B cell (primary cell): ENCODE measurements at places on chromosomes 4 and X.
A peak's percentile ranks its signal among the peaks of the same experiment; 100 is the strongest.

DNA sequence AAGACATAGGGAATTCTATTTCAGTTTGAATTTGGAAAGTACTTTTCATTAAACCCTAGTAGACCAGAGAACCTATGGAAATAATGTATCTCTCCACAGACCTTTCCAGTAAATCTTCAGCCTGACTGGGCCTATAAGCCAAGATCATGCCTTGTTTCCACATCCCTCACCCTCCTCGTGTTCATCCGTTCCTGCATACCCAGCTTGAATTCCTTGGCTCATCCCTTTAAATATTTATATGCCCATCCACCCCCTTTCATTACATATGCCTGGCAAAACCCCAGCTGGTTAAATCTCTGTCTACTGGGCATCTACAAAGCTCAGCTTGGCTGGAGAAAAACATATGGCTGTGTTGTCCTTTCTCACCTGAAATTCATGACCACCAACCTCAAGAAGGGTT, 32.4 kb downstream of the SLC2A9 start:
- no peak for DNase-seq

GRCh38 chr4:110867981-110868720, 245.3 kb upstream of the PITX2 start:
- no peak for DNase-seq

- no peak for DNase-seq
Observed at GRCh38 chr4:139501927-139502899, 48.3 kb downstream of the RAB33B start.

DNA sequence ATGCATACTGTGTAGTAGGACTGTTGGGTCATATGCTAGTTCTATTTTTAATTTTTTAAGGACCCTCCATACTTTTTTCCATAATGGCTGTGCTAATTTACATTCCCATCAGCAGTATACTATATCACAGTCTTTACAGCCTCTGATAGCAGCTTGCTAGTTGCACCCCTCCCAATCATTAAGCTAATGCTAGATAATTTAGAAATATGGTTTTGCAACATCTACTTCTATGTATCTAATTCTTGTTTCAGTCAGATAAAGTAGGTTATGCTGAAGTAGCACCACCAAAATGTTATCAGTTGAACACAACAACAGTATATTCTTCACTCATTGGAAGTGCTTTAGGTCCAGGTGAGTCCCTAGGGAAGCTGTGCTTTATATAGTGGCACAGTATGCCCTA, 522.7 kb upstream of the HTR2C start:
- no peak for DNase-seq

DNA sequence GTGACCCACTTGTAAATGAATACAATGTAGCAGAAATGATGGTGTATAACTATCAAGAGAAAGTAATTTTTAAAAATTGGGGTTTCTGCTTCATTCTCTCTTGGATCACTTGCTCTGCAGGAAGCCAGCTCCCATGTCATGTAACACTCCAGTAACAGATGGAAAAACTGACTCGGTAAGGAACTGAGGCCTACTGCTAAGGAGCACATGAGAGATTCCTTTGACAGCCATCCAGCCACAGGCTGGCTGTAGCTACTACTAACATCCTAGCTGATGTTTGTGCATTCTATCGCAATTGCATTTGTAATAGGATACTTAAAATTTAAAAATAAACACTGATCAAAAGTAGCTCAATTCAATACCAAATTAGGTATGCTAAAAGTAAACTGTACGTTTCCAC, 102.3 kb upstream of the MAB21L2 start:
- DNase-seq = no peak

DNA sequence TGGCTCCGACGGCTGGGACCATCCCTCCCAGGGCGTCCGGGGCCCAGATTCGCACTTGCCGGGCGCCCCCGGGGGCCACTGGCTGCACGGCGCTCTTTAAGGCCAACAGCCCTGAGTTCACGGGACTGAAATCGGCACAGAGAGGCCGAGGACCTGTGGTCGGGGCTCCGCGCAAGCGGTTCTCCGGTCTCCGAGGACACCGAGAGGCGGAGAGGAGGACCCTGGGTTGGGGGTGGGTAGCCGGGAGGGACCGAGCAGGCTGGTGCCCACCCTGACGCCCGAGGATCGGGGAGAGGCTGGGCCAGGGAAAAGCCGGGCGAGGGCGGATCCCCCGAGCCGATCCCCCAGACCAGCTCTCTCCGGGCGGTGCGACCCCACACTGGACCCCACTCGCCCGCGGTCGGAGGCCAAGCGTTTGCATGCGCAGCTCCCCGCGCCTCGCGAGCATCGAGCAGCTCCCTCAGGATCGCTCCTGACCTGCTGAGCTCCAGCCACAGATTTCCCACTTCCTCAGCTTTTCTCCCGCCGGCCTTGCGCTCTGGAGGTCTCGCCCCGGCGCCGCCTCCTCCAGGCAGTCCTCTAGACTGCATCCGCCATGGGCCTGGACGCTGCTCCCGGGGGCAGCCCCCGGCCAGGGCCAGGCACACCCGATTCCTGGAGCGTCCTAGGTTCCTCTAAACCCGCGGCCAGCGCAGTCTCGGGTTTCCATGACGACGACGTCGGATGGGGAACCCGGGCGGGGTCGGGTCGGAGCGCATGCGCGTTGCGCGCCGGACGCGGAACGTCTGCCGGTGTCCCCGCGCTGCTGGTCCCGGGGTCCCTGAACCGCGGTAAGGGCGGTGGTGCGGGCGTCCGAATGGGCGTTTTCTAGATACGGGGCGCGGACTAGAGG, 17.6 kb upstream of the NAT8L start:
- peak; percentile 87 for DNase-seq

- no peak for DNase-seq
Observed at GRCh38 chr4:8703857-8704495, 111.4 kb downstream of the CPZ start.

GRCh38 chrX:80879143-80879542, 69.5 kb upstream of the BRWD3 start:
- no peak for DNase-seq

- no peak for DNase-seq
Observed at GRCh38 chrX:46587753-46588171, 14.2 kb downstream of the CHST7 start.

DNA sequence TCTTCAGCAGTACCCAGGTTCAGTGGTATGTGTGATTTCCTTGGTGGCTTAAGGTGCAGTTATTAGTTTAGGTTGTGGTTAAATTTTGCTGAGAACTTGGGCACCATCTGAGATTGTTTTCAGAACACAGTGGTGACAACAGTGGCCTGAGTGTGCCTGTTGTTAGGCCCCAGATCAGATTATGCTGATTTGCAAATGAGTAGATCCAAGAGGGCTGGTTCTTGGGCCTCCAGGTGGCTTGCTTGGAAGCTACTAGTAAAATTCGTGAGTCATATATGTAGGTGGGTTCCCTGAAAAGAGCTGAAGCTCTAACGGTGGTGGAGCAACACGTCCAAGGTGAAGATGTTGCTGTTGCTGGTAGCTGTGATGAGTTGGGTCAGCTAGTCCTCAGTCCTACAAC, 2619.6 kb downstream of the PCDH7 start:
- no peak for DNase-seq

DNA sequence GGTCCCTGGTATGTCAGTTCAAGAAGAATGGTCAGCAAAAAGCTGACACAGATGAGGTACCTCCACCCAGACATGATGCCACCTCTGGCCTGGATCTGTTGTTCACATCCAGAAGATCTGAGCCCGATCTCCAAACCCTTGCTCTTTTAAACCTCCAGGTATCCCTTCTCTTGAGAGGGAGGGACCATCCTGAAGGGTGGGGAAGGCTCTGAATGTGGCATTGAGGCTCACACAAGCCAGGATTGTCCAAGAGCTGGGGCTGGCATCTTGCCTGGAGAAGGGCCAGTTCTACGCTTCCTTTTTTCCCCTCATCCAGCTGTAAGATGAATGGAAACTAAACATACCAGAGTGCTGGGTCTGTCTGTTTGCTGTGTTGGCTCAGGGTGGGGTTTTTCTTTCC, at the start of gene ITIH6:
Gene ITIH6, minus strand, starts transcription at position 119 of the 400 bp plus-strand sequence. Its CDS starts 45 bp downstream, at position 74.
- no peak for DNase-seq

DNA sequence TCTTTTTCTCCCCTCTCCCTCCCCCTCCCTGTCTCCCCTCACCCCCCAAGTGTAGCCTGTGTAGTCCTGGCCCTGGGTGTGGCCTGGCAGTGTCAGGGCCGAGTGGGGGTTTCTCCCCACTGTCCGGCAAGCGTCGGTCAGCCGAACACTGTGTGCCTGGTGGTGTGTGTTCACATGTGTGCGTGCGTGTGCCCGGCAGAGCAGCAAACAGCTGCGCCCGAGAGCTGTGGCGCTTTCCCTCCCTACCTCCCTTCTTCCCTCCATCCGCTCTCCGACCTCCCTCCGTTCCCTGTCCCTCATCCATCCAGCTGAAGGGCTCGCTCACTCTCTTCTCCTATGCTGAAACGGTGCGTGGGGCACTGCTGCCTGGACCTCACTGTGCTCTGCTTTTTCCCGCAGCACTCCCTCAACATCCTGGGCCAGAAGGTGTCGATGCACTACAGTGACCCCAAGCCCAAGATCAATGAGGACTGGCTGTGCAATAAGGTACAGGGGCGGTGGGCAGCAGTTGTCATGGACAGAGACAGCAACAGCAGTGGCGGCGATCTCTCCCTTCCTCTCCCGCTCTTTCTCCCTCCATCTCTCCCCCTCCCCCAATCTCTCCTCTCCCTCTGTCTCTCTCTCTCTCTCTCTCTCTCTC, 17.4 kb upstream of the UBA1 start:
- no peak for DNase-seq

DNA sequence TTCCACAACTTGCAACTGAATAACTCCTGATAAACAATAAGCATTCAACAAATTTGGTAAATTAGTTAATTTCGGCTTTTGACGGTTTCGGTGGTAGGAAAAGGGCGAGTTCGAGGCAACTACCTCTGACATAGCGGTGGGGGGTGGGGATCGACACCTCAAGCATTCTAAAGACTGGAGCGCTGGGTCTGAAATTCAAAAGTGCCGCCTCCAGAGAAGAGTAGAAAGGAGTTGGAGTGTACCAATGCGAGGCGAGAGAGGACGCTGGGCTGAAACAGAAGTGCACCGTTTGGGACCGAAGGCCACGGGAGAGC, 725 bp downstream of the SMC1A start:
- DNase-seq = no peak

DNA sequence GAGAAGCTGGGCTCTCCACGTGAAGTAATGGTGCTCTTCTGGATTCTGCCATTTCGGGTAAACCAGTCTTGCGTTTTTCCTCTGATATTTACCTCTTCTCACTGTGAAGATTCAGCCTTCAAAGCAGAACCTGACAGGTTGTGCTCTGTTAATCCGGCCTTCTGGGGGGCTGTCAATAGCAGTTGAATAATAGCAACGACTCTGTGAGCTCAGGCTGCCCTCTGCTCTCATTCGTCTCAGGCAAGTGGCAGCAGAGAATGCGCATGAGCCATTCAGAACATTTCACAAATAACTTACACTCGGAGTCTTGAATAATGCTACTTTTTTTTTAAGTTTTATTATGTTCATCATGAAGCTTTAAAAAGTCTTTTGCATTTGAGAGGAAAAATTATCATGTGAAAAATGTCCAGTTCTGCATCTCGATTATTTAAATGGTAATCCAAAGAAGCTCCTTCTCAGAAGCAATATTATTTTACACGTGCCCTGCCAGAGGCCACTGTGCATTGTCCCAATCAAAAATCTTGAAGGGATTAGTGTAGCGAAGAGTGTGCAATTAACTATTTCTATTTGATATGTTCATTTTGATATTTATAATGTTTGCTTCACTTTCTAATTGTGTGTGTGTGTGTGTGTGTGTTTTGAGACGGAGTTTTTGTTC, 354.2 kb upstream of the FAT1 start:
- DNase-seq = no peak

- DNase-seq = no peak
Observed at GRCh38 chr4:48337731-48338130, 3.6 kb upstream of the SLAIN2 start.

DNA sequence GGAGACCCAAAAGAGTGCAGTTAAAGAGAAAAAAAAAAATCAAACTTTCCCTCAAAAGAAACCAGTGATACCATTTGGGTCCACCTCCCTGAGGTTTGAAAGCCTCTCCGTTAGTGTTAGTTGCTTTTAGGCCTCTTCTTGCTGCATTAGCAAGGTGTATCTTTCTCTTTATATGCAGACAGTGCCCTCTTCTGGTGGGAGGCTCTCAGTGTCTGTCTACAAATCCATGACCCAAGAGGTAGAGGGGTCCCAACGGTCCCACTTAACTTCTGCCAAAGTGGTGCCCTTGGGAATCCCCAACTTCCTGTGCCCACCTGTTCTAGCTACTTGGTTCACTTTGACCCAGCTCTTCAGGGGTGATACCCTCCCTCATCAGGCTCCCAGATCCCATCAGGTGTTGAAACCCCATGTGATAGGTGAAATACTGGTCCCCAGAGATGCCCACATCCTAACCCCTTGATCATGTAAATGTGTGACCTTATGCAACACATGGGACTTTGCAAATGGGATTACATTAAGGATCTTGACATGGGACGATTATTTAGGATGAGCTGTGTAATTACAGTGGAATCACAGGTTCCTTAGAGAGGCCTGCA, 63.7 kb upstream of the CD99 start:
- DNase-seq = peak; percentile 69

DNA sequence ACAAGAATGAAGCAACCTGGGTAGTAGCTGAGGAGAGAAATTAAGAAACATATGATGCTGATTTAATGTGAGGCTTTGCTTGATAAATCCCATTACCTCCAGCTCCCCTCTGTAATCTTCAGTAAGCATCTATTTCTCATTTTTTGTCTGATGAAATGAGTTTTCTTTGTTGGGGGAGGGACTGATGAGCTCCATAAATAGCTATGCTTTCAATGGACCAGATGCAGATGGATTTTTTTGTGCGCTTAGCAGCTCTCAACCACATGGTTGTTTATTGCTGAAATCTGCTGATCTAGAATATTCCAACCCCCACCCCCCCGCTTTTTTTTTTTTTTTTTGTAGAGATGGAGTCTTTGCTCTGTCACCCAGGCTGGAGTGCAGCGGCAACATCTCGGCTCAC, 1082.0 kb downstream of the RAPGEF2 start:
- no peak for DNase-seq

DNA sequence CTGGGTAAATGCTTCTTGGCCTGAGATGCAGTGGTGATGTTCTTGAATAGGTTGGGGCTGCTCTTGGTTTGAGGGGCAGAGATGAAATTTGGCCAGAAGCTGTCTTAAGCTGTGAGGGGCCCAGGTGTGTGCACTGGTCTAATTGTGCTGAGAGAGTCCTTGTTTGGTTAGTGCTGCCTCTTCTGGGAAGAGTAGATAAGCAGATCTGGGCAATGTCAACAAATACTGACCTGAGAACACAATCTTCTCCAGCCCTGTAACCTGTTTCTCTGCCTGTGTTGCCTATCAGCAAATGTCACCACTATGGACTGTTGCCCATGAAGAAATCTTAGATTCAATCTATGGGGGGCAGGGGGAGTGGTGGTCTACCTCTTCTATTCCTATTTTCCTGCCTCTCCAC, 17.2 kb upstream of the USP27X start:
- DNase-seq = no peak

- no peak for DNase-seq
Observed at GRCh38 chrX:20037186-20037585, 46.3 kb upstream of the BCLAF3 start.

DNA sequence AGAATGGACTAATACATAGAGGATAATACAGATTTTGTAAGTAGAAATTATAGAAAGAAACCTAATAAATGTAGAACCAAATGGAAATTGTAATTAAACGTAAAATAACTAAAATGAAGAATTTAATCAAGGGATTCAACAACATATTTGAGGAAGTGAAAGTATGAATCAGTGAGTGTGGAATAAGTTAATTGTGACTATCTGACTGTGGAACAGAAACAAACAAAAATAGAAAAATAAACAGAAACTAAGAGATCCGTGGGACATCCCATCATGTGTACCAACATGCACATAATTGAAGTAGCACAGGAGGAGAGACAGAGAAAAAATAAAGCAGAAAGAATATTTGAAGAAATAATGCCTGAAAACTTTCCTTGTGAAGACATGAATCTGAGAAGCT, 208.6 kb upstream of the TACR3 start:
- DNase-seq = no peak
